ENCODE measurements at places on chromosomes 6 and 20.

- DNase-seq, result no peak
Measured at GRCh38 chr6:135675862-135676261, 175.6 kb upstream of the PDE7B start.

DNA sequence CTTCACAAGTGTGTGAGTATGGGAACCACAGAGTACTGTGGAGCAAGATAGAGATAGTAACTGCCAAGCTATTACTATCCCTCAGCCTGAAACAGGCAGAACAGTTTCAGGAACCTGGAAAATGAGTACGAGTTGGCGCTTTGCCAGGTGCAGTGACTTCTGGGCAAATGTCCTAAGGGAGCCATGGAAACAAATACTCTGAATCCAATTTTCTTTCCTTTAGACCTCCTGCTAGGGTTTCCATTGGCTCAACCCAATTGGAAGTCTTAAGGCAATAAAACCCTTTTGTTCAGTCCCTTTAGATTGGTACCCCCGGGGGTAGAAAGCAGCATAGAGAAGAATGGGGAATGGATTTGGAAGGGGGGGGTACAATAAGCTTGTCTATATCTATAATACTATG, 205.0 kb upstream of the EPHA7 start:
- no peak for DNase-seq

DNA sequence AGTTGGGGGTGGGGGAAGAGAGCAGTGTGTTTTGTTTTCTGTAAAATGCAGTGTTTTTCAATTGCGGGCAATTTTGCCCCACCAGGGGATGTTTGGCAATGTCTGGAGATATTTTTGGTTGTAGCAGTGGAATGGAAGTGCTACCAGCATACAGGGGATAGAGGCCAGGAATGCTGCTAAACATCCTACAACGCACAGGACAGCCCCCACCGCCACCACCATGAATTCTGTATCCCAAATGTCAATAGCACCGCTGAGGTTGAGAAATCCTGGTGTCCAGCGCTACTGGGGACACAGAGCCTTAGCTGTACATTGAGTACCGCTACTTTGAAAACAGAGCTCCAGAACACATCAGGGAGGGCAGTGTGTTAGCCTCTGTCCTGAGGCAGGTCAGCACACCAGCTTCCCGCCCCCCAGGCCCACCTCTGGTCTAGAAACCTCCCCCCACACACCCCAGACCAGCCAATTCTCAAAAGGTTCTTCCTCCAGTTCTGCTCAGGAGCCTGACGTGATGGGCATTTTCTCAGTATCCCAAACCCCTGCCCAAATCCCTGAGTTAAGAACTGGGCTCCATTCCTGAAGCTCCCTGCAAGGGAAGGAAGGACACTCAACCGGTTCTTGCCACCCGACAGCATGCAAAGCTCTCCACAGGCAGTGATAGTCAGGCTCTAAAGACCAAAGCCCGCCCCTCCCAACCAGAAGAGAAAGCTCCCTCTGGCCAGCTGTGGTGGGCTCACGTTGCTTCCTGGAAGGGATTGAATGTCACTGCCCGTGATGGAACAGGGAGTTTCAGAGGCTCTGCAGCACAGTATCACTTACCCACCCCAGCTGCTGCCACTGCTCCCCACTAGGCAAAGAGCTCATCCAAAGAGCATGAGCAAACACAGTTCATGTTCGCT, 321.5 kb upstream of the JARID2 start:
- DNase-seq, result no peak

DNA sequence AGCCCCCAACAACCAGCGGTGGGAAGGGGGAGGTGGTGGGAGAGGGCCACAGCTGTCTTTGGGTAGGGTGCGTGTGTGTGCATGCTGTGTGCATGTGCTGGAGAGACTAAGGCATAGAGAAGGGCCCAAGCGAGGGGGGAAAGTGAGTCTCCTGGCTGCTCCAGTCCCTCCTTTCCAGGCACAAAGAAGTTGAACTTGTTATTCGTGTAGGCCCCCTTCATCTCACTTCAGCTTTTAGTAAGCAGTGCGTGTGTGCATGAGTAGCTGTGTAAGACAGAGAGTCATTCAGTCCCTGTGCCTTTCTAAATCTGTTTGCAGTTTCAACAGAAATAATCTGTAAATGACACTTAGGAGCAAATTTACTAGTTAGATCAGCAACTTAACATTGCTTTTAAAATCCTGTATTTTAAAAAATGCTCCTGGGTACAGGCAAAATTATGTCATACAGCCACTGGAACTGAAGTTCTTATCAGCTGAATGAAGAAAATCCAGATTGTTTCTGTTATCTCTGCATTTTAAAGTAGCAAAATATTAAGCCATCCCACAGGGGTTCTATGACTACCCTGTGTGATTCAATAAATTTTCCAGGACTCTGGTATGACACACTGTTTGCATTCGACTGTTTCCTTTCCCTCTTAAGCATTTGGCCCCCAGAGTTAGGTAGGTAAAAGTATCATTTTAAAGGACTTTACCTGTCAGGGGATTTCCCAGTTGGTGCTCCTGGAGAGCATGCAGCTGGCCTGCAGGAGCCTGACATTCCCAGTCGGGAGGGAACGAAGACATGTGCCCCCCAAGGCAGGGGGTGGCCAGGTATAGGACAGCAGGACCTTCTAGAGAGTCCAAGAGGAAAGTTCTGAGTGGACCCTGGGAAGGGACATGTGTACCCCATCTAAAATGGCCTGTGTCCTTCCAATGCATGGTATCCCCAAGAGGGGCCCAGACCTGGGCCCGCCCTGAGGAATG, 39.0 kb downstream of the MTRES1 start:
- DNase-seq, result no peak

DNA sequence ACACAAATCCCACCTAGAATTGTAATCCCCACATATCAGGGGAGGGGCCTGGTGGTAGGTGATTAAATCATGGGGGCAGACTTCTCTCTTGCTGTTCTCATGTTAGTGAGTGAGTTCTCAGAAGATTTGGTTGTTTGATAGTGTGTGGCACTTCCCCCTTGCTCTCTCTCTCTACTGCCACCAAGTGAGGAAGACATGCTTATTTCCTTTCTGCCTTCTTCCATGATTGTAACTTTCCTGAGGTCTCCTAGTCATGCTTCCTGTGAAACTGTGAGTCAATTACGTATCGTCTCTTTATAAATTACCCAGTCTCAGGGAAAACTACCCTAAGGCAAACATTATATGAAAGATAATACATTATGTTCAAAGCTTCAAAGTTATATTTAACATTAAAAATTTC, 1297.5 kb upstream of the CITED2 start:
- no peak for DNase-seq

DNA sequence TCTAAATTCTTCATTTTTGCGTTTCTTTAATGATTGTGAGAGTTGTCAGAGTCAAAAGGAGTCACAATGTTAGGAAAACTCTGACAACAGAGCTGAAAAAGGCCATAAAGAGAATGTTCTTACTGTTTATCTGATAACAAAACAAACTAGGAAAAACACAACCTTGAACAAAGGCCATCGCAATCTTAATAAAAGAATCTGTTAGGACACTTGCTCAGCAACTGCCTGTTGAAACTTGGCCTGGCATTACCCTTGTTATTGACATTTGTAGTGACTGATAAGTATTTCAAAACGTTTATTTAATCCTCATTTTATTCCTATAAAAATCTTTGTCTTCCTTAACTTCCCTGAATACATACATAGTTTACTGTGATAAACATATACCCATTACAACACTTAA, 15.7 kb downstream of the GSTA1 start:
- DNase-seq, result no peak

GRCh38 chr6:84685983-84686584, 78.3 kb downstream of the TBX18 start:
- DNase-seq, result no peak

- DNase-seq, result no peak
Measured at GRCh38 chr6:152233547-152234320, 403.4 kb downstream of the SYNE1 start.

DNA sequence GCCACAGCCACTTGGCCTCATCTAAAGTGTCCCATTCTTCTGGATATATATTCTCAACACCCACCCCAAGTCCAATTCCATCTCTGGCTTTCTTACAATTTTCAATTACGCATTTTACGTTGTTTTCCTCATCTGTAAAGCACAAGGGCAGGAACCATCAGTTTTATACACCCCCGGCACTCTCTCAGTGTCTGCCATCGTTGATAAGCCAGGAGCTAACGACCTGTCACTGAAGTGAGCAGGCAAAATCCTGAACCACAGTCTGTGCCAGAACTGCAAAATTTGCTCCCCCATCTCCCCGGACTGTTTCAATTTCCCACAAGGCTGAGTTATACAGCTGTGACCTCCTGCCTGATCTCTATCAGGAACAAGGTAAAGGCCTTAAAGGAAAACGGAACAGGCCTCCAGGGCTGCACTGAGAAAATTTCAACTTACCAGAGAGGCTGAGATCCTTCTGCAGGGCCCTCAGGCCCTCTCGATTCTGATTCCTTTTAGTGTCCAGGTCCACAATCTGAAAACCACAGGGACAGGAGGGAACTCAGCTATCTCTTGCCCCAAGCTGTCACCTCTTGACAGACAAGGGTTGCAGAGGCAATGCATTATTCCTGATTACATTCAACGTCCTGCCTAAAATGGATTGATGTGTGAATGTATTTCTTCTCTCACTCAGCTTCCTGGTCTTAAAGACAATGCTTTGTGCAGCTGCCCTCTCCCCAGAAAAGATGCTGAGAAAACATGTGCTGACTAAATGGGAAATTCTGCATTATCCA, 1.8 kb downstream of the PDRG1 start:
- DNase-seq, result no peak

DNA sequence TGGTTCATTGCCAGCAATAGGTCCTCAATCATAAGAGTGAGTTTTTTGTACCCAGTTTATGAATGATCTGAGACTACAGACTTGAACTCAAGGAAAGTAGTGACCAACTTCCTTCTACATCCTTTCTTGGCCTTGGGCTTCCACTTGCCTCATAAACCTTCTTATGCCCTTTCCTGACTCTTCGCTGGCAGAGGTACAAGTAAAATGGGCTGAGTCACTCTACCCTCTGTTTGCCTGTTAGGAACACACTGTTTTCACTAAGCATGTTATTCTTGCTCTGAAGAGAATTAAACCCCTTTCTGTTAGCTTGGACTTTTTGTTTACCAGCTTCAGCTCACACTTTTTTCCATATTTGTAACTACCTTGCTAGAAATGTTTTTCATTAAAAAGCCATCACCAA, 74.4 kb downstream of the PKHD1 start:
- DNase-seq, result no peak

DNA sequence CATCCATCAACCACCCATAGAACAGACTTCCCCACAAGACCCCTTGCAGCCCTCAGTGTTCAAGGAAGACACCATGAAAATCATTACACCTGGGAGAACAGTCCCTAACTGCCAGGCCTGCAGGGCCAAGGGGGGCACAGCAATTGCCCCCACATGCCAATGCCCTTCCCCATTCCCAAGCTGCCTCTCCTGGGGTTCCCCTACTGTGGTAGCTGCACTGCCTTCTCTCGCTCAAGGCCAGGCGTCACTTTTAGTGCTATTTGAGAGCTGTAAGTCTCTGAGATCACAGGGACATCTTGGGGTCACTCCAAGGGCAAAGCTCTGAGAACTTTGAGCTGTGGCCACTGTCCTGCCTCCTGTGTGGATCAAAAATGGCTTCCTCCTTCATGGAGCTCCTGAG, 6.0 kb upstream of the ACSS1 start:
- DNase-seq, result no peak

DNA sequence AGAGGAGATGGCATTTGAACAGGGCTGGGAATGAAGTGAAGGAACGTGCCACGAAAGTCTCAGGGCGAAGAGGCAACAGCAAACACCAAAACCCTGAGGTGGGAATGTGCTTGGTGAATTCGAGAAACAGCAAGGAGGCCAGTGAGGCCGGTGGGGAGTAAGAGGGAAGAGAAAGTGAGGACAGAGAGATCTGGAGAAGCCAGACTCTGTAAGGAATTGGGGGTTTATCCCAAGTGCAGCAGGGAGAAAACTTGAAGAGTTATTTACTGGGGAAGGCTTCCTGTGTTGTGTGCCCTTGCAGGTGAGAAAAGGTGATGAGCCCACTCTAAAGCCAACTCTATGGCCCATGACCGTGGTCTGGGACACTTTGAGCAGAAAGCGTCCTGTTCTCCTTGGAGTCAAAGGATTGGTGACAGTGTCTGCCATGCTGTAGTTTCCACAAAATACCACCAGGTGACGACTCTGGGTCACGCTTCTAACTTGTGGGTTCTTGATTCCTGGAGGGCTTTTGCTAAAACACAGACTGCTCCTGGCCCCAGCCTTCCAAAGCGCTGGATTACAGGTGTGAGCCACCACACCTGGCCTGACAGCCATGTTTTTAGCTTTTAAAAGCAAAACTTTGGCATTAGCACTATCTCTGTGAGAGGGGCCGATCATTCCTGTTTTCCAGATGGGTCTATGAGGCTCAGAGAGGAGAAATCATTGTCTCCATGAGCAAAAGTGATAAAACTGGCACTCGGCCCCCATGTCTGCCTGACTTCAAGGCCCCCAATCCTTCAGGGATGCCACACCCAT, 18.0 kb upstream of the CSNK2A1 start:
- no peak for DNase-seq

DNA sequence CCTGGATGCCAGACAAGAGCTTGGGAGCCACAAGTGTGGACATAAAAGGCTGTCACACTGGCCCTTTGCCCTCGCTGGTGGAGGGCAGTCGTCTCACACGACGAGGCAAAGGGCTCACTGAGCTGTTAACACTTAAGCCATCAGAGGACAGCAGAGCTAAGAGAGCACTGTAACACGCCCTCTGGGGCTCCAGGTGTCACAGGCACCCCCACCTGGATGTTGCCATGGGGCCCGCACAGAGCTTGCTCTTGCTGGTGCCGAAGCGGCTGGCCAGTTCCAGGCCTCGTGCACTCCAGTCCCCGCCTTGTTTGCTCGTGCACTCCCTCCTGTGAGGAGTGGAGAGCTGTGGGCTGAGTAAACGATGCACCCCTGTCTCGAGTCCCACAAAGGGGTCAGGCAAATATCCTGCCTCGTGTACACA, 37.4 kb downstream of the SLC35D3 start:
- no peak for DNase-seq

- DNase-seq, result no peak
Measured at GRCh38 chr6:42400886-42401612, 50.7 kb downstream of the TRERF1 start.

GRCh38 chr6:122758927-122759334, 20.6 kb upstream of the FABP7 start:
- no peak for DNase-seq

GRCh38 chr6:168147205-168147738, 68.3 kb upstream of the FRMD1 start:
- no peak for DNase-seq

DNA sequence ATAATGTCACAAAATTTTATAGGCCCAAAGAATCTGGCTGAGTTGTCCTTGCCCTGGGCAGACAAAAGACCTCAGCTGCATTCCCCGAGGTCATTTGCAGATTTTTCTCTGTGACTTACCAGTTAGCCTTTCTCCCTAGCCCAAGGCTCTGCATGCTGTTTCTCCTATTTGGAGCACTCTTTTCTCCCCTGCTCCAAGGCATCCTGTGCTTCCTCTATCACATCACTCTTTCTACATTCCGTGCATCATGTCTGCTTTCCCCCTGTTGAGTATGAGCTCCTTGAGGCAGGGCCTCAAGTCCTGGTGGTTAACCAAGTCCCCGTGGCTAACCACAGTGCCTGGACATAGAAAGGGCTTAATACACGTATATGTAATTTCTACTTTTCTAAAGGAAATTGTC, 593 bp upstream of the GSTA3 start:
- DNase-seq, result no peak

GRCh38 chr6:132322398-132322797, 78.9 kb downstream of the MOXD1 start:
- DNase-seq, result no peak
